ENCODE measurements at places on chromosomes 6 and 20.

GRCh38 chr20:14657266-14658005 is 320.0 kb upstream of the FLRT3 start:
- DNase-seq = no peak

GRCh38 chr6:26097268-26097875 is 10.1 kb downstream of the HFE start:
- peak; percentile 44 for DNase-seq

GRCh38 chr6:3862038-3862437 is 12.9 kb downstream of the FAM50B start:
- DNase-seq = no peak

GRCh38 chr20:17026346-17026745 is 200.5 kb upstream of the PCSK2 start:
- DNase-seq = no peak

DNA sequence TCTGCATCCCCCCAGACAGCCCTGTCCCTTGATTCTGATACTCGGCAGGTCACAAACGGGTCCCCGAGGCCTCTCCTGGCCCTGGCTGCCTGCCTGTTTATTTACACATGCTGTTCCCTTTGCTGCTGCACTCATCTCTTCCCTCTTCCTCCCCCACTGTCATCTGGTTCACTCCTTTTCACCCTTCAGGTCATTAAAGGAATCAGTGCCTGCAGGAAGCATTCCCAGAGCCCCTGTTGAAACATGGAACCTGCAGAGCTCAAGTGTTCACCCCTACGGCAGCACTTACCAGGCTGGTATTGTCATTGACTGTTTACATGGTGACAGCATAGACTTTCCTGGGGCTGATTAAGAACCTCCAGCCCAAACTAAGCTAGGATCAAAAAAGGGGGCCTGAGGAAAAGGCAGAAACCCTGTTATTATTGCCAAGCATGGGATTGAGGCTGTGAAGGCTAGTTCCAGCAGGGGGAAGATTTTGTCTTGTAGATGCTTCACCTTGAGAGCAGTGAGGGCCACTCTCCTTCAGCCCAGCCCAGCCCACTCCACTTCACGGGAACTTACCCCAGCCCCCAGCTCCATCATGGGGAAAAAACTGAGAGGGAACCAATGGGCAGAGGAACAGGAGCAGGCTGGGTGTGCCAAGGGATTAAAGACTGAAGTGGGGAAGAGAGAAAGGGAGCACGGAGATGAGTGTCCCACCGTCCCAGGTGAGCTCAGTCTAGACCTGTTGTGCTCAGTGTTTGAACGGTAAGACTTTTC is 73.2 kb downstream of the JPH2 start:
- no peak for DNase-seq

DNA sequence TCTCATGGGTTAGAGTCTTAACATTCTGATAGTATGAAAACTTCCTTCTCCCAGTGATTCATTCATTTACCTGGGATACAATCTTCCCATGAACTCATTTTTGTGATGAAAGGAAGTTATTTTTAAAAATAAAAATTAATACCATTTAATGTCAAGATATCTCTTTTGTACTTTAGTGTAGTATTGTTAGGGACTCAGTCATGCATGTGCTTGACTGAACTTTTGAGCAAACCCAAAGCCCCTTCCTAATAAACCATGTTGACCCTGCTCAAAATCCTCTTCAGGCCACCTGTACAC is 52.4 kb downstream of the RNF217 start:
- no peak for DNase-seq

DNA sequence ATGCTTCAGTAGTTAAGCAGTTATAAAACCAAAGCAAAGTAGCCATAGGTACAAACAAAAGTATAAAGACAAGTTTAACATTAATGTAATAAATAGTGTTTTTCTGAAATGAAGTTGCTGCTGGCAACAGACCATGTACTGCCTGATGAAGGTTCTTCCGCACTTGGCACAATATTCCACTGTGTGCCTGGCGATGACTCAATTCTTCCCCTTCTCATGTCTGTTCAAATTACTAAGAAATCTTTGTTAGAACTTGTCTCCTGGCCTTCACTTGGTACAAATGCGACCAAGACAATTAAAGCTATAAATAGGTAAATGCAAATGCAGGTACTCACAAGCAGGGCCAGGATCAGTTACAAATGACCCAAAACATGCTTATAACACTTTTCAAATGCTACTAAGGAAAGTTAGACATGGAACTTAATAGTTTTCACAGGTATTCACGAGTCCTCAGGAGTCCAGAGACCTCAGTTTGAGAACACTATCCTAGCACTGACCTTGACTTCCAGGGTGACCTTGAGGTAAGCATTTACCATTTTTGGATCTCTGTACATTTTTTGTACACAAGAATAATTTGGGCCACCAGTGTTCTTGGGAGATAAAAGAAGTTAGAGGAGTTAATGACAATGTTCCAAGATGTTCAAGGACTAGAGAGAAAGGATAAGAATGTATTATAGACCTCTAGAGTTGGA is 8.1 kb upstream of the DDR1 start:
- DNase-seq = no peak

DNA sequence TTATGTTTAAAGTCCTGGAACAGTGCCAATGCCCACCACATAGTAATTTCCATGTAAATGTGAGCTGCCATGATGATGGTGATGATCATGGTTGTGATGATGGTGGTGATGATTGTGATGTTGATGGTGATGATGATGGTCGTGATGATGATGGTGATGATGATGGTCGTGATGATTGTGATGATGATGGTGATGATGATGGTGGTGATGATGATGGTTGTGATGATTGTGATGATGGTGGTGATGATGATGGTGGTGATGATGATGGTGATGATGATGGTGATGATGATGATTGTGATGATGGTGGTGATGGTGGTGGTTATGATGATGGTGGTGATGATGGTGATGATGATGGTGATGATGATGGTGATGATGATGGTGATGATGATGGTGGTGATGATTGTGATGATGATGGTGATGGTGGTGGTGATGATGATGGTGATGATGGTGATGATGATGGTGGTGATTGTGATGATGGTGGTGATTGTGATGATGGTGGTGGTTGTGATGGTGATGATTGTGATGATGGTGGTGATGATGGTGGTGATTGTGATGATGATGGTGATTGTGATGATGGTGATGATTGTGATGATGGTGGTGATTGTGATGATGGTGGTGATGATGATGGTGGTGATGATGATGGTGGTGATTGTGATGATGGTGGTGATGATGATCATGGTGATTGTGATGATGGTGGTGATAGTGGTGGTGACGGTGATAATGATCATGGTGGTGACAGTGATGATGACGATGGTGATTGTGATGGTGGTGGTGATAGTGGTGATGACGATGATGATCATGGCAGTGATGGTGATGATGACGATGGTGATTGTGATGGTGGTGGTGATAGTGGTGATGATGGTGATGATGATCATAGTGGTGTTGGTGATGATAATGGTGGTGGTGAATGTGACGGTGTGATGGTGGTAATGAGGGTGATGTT is 82.3 kb downstream of the PHACTR3 start:
- DNase-seq = no peak

- DNase-seq = no peak
Observed at GRCh38 chr6:156395276-156395675, 381.9 kb upstream of the ARID1B start.

DNA sequence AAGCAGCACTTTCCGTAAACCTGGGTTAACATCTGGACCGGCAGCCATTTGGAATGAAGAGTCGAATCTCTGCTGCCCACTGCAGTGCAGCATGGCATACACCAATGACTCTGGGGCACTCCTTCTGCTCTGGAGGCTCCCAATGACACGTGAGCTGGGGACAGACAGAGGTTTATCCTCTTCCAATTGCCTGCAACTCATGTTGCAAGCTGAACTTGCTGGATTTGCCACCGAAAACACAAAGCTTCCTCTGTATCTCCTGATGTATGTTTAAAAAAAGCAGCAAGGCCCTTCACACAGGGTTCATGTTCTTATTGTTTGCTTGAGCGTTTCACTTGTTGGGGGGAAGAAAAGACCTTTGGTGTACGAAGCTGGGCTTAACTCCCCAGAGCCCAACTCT is 10.8 kb downstream of the NCOA5 start:
- no peak for DNase-seq

- no peak for DNase-seq
Observed at GRCh38 chr6:151409260-151409659, 17.9 kb upstream of the ZBTB2 start.

GRCh38 chr20:60960500-60960899 is 291.6 kb upstream of the CDH4 start:
- DNase-seq = no peak

DNA sequence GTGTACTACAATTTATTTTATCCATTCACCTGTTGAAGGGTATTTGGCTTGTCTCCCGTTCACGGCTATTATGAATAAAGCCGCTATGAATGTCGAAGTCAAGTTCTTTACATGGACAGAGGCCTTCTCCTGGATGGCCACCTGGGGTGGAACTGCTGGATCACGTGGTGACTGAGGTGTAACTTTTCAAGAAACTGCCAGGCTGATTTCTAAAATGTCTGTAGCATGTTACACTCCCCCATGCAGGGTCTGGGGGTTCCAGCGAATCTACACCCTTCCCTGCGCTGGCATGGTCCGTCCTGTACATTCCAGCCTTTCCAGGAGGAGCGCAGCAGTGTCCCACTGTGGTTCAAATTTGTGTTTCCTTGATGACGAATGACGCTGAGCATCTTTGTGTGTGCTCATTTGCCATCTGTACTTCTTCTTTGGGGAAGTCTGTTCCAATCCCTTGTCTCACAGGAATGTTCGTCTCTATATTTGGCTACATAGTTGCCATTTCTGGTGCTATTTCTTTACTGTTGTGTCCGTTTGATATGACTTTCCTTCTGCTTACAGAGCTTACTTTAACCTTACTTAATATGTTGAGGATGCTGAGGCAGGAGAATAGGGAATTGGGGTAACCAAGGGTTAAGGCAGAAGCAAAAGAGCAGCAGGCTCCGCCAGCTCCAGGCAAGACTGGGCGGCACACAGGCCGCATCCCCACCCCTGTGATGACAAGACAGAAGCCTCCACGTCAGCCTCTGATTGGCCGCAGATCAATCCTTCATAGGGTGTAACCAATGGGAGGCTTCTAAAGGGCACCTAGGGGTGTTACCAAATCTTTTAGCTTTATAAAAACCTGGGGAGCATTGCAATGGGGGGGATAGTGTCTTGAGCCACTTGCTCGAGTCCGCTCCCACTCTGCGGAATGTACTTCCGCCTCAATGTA is 106.6 kb downstream of the TAF4 start:
- DNase-seq = no peak

- DNase-seq = no peak
Observed at GRCh38 chr6:145204301-145204700, 531.0 kb downstream of the EPM2A start.

GRCh38 chr20:219290-220115 is 7.6 kb upstream of the DEFB129 start:
- DNase-seq = no peak

- no peak for DNase-seq
Observed at GRCh38 chr6:124719913-124720312, 242.3 kb upstream of the RNF217 start.

DNA sequence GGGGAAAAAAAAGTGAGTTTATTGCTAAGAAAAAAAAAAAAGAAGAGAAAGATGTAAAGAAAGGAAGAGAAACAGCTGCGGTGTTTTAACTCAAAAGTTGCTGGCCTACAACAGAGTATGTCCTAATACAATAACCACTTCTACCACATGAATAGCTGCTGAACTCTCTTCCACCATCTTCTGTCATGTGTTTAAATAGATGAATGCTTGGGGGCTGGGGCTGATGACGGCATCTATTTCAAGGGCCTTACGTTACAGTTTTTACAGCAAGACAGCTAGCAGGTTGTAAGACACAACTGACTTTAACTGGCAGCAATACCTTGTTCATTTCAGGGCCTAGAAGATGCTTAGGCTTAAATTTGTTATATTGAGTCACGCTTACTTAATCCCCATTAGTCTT is 50.4 kb downstream of the MAP3K7 start:
- DNase-seq = no peak

DNA sequence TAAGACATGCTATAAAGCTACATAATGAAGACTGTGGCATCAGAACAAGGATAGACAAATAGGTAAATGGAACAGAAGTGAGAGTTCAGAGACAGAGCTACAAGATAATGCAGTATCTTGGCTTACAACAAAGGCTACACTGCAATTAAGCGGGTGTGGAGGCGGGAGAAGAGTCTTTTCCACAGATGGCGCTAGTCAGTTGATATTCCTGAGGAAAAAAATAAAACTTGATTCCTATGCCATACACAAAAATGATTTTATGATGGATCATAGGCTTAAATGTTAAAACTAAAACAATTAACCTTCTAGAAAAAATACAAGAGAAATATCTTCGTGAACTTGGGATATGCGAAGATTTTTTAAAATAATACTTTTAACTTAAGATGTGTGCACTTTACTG is 31.0 kb downstream of the RIN2 start:
- DNase-seq = no peak

GRCh38 chr6:108380876-108381275 is 86.0 kb downstream of the AFG1L start:
- DNase-seq = no peak

- DNase-seq = no peak
Observed at GRCh38 chr6:91672201-91672600, 1085.3 kb upstream of the MAP3K7 start.

- peak; percentile 47 for DNase-seq
Observed at GRCh38 chr6:117907601-117908245, 659 bp downstream of the SLC35F1 start.

GRCh38 chr6:29887330-29887818 is 55.0 kb upstream of the HLA-A start:
- peak; percentile 20 for DNase-seq
